ENCODE measurements at places on chromosomes 5 and 9. TPM values are rescaled to one million over a fixed set of nuclear protein-coding genes. Genes with fewer than 3 reads are reported as not detected.

- DNase-seq, result no peak
Measured at GRCh38 chr9:34984049-34984448, 5.5 kb upstream of the DNAJB5 start.

DNA sequence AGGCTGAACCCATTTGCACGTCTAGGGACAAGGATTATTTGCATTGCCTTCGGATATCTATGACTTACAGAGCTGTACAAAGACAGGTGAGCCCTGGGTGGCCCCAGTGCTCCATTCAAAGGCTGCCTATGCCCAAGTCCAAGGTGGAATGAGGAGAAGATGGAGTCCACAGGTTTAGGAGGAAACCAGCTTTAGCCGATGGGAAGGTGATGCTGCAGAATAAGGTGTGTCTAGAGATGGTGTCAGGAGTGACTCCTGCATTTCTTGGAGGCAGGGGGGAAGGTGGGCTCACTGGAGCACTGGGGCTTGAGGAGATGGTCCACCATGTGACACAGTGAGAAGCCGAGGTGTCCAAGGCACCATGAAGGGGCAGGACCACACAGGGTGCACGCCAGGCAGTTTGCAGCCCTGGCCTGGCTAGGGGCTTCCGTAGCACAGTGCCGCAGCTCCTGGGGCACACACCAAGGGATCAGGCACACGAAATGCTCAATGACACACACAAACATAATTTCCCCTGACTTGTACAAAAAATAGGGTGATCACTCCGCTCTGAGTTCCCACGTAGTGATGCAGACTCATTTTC is 32.1 kb downstream of the SEMA4D start:
- no peak for DNase-seq

DNA sequence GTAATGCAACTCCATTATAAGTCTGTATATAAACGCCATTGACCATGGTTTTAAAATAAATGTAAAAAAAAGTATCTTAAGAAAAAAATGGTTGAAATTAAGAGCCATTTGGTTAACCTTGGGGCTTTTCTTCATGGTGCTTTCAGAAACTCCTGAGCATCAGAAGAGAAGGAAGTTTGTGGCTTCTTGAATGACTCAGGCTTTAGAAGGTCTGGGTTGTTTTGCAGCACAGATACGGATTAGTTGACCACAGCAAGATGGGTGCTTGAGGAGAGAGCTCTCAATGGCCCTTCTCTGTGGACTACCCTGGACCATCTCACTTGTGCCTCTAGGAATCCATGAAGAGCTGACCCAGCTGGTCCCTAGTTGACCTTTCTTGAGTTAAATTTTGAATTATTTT is 189.5 kb downstream of the TMEM38B start:
- DNase-seq, result no peak

- DNase-seq, result no peak
Measured at GRCh38 chr5:7372399-7372798, 23.5 kb upstream of the ADCY2 start.

Gene ENHO
- 0.60 TPM for total RNA-seq

Gene TAS2R1
- not detected for total RNA-seq

Gene TRPM6
- 0.44 TPM for total RNA-seq

Gene OR13C9
- total RNA-seq, result not detected

Gene FGD3
- 2.7 TPM for total RNA-seq

Gene IFNA2
- not detected for total RNA-seq
